ENCODE measurements at places on chromosomes 12 and 14. TPM values are rescaled to one million over a fixed set of nuclear protein-coding genes. Genes with fewer than 3 reads are reported as not detected.

DCAF5 gene
- total RNA-seq, result 29.9 TPM

FAM90A1 gene
- not detected for total RNA-seq

RNU4-1 gene
- total RNA-seq, result 1,555 TPM

PLEKHG7 gene
- total RNA-seq, result 0.59 TPM

EXOC3L4 gene
- 15.6 TPM for total RNA-seq

All from colonic mucosa (tissue), 4 donors.